ENCODE measurements at places on chromosomes 12 and 14. TPM values are rescaled to one million over a fixed set of nuclear protein-coding genes. Genes with fewer than 3 reads are reported as not detected.

The KRT73 gene
- not detected for total RNA-seq

GRCh38 chr12:109277899-109278762, 31.0 kb downstream of the FOXN4 start:
- no peak for DNase-seq

The TAS2R31 gene
- 5.3 TPM for total RNA-seq

- DNase-seq = no peak
These were observed 411.0 kb upstream of the OR4E1 start for GRCh38 chr14:22084393-22085281.

DNA sequence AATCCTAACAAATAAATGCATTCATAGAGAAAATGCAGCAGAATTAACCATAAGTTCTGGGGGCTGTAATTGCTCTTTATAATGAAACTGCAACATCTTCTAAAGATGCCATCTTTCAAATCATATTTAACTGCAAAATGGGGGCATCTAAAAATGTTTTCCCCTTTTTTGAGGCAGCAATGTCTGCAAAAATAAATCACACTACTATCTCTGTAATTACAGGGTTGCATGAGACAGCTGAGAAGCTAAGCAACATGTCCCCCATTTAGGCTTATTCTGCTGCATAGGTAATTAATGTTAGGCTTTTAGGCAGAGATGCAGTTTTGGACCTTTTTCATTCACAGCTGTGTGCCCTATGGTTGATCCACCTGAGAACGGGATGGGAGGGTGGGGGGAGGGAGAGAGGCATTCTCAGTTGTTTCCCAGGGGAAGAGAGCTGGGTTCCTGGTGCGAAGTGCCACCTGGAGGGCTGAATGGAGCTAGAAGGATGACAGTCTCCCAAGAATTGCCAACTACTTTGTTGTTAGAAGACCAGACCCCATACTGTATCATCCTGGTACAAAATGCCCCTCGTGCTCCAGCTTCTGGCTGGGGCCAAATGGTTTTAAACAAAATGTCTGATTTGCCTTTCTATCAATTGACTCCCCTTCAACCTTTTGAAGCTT, 154.2 kb downstream of the APAF1 start:
- DNase-seq = no peak

- no peak for DNase-seq
These were observed 17.0 kb upstream of the IRF2BPL start for GRCh38 chr14:77045238-77046162.

The ZNF740 gene
- 64.4 TPM for total RNA-seq

GRCh38 chr12:32270818-32271710, 128.3 kb upstream of the FGD4 start:
- DNase-seq = no peak

- no peak for DNase-seq
These were observed 89.4 kb downstream of the DHRS2 start for GRCh38 chr14:23725528-23725927.

GRCh38 chr12:27233814-27234213, 10.3 kb upstream of the STK38L start:
- no peak for DNase-seq

GRCh38 chr12:91111366-91112325, at the start of gene LUM:
LUM (minus strand) TSS chr12:91111494; CDS start chr12:91108979, 2,515 bp downstream.
- DNase-seq = no peak

- no peak for DNase-seq
These were observed 115.4 kb downstream of the ESRRB start for GRCh38 chr14:76491172-76491930.

DNA sequence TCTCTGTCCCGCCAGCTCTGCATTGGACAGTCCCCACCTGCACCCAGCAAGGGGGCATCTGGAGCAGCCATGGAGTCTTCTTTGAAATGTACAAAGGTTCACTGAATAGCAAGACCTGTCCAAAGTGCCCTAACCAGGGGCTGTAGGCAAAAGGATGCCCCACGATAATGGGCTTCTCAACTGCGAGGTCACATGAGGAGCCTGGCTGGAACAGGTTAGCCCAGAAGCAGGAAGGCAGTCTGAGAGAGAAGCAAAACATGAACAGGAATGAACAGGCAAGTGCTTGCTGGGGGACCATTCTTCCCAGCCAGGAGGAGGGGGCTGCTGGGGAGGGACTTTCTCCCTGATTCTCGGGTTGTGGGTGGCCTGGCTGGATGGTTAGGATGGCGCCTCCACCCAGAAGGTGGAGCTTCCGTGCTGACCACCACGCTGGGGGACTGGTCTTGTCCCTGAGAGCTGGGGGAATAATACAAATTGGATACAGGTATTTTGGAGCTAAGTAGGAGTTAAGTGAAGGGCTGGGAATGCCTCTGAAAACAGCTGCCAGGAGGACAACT, 7.1 kb downstream of the KRT85 start:
- DNase-seq = no peak

- no peak for DNase-seq
These were observed 156.5 kb downstream of the PAWR start for GRCh38 chr12:79534029-79534867.

The OR4E2 gene
- total RNA-seq = not detected

GRCh38 chr14:23681337-23681736, 45.2 kb downstream of the DHRS2 start:
- no peak for DNase-seq

The TEAD4 gene
- not detected for total RNA-seq

The PPHLN1 gene
- total RNA-seq = 95.9 TPM

DNA sequence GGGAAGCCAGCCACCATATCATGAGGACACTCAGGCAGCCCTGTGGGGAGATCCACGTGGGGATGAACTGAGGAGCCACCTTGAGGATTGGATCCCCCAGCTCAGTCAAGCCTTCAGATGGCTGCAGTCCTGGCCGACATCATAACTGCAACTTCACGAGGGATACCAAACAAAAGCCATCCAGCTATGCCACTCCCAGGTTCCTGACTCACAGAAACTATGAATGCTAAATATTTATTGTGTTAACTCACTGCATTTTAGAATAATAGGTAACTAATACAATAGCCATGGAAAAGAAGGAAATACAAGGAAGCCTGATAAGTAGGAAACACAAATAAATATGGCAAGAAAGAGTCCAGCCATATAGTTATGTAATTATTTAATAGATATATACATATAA, 42.1 kb upstream of the FAM222A start:
- no peak for DNase-seq

GRCh38 chr12:77202457-77203060, 137.2 kb upstream of the E2F7 start:
- DNase-seq = no peak

The NOS1 gene
- not detected for total RNA-seq

The CCDC198 gene
- total RNA-seq = not detected

- DNase-seq = no peak
These were observed 30.6 kb upstream of the ULK1 start for GRCh38 chr12:131863711-131864396.

DNA sequence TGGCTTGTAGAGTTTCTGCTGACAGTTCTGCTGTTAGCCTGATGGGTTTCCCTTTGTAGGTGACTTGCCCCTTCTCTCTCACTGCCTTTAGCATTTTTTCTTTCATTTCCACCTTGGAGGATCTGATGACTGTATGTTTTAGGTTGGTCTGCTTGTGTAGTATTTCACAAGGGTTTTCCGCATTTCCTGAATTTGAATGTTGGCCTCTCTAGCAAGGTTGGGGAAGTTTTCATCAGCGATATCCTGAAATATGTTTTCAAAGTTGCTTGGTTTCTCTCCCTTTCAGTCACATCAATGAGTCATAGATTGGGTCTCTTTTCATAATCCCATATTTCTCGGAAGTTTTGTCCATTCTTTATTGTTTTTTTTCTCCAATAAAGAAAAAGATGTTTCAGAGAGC, 11.4 kb downstream of the NOPCHAP1 start:
- DNase-seq = no peak

The LRP1-AS gene
- total RNA-seq = not detected

GRCh38 chr14:26276757-26277156, 321.1 kb downstream of the NOVA1 start:
- no peak for DNase-seq

The AKAP5 gene
- 4.3 TPM for total RNA-seq

- no peak for DNase-seq
These were observed 220.7 kb downstream of the TTC6 start for GRCh38 chr14:37816135-37816534.

The SDR9C7 gene
- total RNA-seq = not detected

DNA sequence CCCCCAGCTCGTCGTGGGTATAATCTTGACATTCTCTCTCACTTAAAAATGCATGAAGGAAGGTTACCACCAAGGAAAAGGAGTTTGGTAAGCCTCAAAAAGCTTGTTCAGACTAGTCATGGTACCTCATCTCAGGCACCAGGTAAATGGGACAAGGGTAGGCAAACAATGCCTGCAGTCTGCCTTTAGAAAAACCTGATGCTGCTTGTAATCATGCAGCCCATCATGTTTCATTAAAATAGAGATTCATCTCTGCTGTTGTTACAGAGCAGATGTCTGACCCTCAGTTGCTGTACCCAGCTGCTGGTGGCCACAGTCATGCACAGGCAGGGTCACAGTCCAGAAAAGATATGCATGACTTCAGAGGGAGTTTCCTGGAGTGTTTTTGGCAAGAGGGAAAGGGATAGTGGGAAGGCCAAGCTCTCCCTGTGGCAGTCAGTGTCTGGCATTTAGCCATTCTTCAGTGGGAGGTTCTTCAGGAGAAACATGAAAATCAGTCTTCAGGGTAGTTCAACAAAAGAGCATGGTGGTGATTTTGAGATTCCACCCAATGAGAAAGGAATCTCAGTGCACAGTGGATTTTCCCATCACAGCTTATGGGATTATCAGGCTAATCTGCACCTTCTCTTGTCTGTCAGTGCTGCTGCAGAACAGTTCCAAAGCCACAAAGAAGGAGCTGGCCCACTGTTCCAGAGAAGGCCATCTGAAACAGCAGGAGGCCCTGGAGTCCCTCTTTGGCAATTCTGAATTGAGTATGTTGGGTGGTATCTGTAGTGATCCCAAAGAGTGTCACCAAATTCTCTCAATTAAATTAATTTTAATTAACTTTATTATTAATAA, 202.7 kb upstream of the FRMD6 start:
- DNase-seq = no peak

The PRH2 gene
- not detected for total RNA-seq

The SPX gene
- total RNA-seq = 0.54 TPM

The KERA gene
- total RNA-seq = not detected

DNA sequence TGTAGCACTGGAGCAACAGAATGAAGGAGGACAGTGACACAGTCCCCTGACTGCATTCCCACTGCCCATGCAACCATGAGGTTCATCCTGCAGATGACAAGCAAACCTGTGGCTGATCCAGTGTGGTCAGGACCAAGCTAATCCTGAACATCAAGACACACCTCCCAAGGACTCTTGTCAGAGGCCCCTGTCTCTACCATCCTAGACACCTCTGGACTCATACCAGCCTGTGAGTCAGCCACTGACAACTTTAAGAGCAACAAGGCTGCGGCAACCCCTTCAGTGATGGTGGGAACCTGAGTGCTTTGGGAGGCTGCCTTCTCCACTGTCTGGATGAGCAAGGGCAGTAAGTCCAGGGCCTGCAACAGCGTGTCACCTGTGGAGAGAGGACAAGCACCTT, 24.6 kb downstream of the GCN1 start:
- no peak for DNase-seq

GRCh38 chr12:42484996-42485395, 104.5 kb downstream of the PRICKLE1 start:
- no peak for DNase-seq

- DNase-seq = no peak
These were observed 450.3 kb downstream of the RMST start for GRCh38 chr12:97912943-97913342.

The NOPCHAP1 gene
- 26.4 TPM for total RNA-seq

- no peak for DNase-seq
These were observed 31.0 kb upstream of the CCND2 start for GRCh38 chr12:4242595-4242994.

DNA sequence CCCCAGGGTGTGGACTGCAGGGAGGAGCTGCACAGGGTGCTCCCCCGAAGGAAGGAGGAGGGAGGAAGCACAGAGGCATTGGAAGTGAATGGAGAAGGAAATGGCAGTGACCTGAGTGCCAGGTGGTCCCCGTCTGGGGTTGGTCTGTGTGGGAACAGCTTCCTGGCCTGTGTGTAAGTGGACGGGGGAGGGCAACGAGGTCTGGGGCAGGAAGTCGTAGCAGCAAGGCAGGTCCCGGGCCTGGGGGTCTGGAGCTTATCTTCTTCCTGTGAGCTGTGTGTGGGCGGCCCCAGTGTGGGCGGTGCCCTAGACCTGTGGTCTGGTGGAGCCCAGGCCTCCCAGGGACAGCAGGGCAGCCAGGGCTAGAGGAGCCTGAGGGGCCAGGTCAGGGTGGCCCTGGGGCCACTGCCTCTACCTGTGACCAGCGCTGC, 382.1 kb downstream of the TMEM121 start:
- no peak for DNase-seq

The HOXC12 gene
- total RNA-seq = not detected

GRCh38 chr14:76413962-76414600, 38.1 kb downstream of the ESRRB start:
- no peak for DNase-seq

Measured in activated B cell treated with CpG ODN at 0.5 μM for 24 hours (primary cell).